ENCODE measurements at places on chromosomes 3 and 15.

DNA sequence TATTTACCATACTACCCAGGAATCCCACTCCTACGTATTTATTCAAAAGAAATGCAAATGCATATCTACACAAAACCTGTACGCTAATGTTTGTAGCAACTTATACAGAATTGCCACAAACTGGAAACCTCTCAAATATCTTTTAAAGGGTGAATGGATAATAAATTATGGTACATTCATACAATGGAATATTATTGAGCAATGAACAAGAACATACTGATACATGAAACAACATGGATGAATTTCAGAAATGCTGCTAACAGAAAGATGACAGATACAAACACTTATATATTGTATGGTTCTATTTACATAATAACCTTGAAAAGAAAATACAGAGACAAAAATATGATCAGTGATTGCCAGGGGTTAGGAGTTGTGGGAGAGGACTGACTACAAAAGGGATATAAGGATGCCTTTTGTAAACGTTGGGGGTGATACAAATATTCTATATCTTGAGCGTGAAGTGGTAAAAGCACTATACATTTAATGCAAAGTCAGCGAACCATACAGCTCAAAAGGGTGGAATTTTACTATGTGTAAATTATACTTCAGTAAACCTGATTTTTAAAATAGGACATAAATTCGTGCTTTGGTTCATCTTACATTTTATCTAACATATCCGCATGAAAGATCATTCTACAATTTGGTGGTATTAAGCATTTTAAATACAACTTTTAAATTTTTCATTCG, 55.0 kb upstream of the FOXB1 start:
- DNase-seq = no peak

- DNase-seq = no peak
Observed at GRCh38 chr3:7739754-7740153, 761.9 kb upstream of the LMCD1 start.

DNA sequence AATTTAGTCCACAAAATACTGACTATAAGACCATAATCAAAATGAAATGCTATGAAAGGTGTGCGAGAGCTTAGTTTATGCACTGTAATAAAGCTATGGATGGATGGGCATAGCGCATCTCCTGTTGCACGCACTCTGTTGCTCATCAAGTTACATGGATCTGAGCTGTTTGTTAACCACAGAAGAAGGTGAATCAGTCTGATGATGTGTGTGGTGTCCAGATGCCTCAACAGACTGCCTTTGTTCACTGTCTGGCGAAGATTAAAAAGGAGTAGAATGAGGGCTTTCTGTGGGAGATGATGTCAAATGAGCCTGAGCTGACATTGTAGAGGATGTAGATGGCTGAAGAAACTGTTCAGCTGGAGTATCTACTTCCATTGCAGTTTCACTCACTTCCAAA, 36.1 kb downstream of the NSMCE3 start:
- no peak for DNase-seq

GRCh38 chr3:193253986-193254660, 13.1 kb downstream of the PLAAT1 start:
- no peak for DNase-seq

GRCh38 chr3:143978263-143978631, 6.6 kb downstream of the DIPK2A start:
- no peak for DNase-seq
